ENCODE measurements at places on chromosomes 5 and 9.

- no peak for DNase-seq
These were observed 55.0 kb upstream of the IER5L start for GRCh38 chr9:129232839-129233591.

DNA sequence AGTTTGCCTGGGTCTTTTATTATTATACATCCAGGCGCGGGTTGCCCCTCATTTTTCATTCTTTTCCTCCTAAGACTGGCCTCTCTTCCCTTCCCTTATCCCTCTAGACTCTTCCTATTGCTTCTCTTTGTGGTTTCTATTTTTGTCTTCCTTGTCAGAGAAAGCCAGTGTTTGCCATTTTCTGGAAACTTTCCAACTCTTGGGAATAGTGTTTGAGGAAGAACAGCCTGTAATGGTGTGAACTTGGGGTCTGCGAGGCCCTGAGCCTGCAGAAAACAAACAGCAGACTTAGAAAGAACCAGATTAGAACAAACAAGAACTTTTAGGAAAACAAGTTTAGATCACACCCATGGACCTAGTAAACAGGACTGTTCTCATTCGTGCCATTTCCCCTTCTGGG is 15.5 kb downstream of the PRKACG start:
- no peak for DNase-seq

DNA sequence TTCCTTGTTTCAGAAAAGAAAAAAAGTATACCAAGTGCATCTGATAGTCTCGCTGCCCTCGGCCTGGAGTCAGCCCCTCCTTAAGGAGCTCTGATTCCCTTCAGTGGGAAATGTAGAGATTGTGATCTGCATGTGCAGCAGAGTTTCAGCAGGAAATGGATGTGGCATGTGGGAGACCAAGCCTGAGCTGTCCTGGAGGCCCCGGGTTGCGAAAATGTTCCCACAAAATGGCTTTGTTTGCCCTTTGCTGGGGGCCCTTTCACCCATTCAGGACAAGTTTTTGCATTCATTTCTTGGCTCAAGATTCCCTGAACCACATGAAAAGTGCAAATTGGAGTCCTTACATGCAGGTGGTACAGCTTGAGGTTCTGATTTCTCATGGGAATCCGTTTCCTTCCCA is 230.9 kb downstream of the GADD45G start:
- no peak for DNase-seq

GRCh38 chr5:38831117-38831516 is 14.7 kb upstream of the OSMR start:
- DNase-seq: no peak

DNA sequence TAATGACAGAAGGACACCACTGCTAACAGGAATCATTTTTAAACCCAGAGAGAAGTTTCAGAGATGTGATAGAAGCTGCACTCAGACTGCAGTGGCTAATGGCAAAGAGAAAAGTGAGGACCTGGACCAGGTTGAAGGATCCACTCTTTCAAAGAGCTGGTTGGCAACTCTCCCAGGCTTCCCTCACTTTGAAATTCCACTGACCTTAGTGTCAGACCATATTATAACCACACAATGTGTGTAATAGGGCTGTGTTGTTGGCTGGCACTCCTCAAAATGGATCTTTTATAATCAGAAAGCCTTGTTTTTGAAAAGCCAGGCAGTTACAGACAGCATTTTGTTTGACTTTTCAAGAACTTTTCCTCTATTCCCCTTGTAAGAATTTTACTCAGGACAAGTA is 280.7 kb downstream of the PRELID2 start:
- DNase-seq: no peak

DNA sequence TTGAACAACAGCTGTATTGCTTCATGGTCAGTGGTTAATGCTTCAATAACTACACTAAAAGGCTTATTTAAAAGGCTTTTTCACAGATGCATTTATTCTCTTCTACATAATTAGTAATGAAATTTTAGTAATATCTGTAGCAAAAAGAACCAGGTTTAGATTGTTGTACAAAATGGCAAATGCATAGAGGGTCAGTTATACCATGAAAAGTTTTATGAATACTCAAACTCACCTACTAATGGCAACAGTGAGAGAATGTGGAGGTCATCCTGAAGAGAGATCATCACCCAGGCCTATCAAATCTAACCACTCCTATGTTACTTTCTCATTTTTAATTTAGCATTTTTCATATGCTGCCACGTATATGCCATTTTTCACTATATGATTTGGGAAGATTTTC is 444.3 kb upstream of the CDH9 start:
- DNase-seq: no peak

GRCh38 chr9:121055642-121056143 is 5.6 kb upstream of the C5 start:
- no peak for DNase-seq

GRCh38 chr5:166671811-166672210 is 1619.6 kb upstream of the WWC1 start:
- DNase-seq: no peak

- DNase-seq: no peak
These were observed 848.8 kb downstream of the MAT2B start for GRCh38 chr5:164354139-164354751.

GRCh38 chr5:55568654-55569512 is 34.1 kb upstream of the PLPP1 start:
- DNase-seq: no peak

GRCh38 chr5:25412116-25412661 is 767.4 kb upstream of the CDH10 start:
- DNase-seq: no peak

GRCh38 chr5:94810281-94810680 is 191.8 kb downstream of the SLF1 start:
- no peak for DNase-seq

GRCh38 chr5:79567926-79568549 is 44.2 kb upstream of the TENT2 start:
- no peak for DNase-seq

- DNase-seq: no peak
These were observed 29.6 kb upstream of the NCS1 start for GRCh38 chr9:130142641-130143040.

GRCh38 chr9:12773562-12773961 is 1.3 kb upstream of the LURAP1L start:
- DNase-seq: no peak

DNA sequence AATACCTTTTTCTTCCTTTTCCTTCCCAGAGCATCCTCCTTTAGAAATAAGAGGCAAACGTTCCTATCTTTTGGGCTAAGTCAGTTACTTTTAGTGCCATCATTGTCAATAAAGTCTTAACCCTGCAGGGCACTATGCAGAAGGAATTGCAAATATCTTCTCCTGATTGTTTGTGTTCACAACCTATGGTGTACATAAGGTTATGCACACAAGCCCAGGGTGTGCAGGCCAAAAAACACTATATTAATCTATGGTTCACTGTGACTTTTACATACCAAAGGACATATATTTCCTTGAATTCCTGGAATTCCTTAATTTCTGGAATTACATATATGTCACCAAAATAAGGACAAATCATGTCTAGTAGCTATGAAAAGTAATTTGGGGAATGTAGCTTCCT is 493.5 kb downstream of the MTRR start:
- DNase-seq: no peak

- no peak for DNase-seq
These were observed 7.7 kb downstream of the NOXA1 start for GRCh38 chr9:137430723-137431415.

DNA sequence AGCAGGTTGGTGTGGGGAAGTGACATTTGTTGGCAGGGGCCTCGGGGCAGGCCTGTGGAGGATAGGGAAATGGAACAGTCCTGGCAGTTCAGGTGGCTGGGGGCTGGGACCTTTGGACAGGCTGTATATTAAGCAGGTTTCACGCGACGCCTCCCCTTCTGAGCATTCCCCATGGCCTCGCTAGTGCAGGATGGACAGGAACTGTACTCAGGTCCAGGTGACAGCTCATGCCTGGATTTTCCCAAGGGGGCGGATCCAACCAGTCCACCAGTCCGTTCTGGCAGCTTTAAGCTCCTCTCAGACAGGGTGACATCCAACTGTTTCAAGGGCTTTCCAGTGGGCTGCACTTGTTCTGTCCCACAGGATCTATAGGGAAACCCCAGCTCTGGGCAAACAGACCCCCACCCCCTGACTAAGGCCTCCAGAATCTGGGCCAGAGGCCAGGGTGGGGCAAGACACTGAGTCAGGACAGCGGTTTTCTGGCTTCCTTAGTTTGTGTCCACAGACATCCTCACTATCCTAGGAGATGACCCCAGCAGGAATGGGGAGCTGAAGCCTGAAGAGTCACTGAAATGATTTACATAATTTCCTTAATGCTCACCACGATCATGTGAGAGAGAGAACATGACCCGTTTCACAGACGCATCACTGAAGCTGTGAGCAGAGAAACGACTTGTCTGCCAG is 20.9 kb downstream of the CSF2 start:
- no peak for DNase-seq

DNA sequence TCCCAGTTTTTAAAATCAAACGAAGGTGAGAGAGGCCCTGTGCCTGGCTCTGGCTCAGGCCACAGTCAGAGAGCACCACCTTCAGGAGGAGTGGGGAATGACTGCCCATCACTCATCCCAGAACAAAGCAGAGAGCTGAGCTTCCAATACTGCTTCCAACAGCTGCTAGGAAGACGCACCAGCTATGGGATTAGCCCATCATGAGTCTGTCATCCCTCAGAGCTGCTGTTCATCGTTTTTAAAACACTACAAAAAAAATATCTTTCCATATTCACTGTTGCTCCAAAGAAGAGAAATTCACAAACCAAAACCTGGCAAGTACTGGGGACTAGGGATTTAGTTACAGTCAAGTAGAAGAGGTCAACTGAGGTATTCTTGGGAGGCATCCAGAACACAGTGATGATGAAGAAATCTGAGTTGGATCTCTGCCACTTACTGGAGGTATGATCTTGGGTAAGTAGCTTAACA is 102.4 kb downstream of the CDK5RAP2 start:
- peak; percentile 79 for DNase-seq

GRCh38 chr9:35395076-35395705 is 94.7 kb upstream of the RUSC2 start:
- DNase-seq: peak; percentile 13

- no peak for DNase-seq
These were observed 310.7 kb downstream of the ASTN2 start for GRCh38 chr9:117104206-117104605.

- DNase-seq: no peak
These were observed 88.9 kb upstream of the CXCL14 start for GRCh38 chr5:135667673-135668072.

DNA sequence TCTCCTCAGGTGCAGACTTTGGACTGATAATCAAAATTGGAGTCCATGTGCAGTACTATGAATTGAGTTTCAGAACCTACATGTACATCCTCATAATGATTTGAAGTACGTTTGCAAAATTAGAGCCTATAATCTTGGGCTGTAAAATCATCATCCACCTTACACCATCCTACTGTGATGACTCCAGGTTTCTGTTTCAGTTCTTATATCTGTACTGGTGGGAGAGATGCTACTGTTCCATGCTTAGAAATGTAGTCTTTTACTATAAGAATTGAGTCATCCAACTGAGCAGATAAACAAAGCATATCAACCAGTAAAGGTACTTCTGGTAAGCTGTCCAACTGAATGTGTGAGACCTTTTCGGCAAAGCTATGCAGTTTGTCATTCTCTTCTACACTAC is 586.3 kb upstream of the FAM174A start:
- no peak for DNase-seq

DNA sequence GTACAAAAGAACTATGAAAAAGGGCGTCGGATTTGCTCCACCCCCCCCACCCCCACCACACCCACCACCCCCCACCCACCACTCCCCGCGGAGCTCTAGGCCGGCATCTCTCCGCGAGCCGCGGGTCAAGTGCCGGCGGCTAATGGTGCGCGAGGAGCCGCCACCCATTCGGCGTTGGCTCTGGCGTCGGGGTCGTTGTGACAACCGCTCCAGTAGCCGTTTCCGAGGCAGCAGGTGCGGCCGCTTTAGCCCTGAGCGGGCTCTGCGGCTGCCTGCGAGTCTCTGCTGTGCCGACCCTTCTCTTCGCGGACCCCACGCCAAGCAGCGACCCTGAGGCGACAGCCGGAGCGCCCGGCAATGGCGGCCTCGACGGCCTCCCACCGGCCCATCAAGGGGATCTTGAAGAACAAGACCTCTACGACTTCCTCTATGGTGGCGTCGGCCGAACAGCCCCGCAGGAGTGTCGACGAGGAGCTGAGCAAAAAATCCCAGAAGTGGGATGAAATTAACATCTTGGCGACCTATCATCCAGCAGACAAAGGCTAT is at the start of gene PPP1R2B:
Gene PPP1R2B (plus strand): TSS at position 90 of the 546 bp plus-strand sequence. CDS start 268 bp downstream, at position 358.
- DNase-seq: no peak

- peak; percentile 91 for DNase-seq
These were observed 5.1 kb upstream of the CDX1 start for GRCh38 chr5:150161242-150162141.

- no peak for DNase-seq
These were observed 887.2 kb upstream of the TYRP1 start for GRCh38 chr9:11805969-11806368.

DNA sequence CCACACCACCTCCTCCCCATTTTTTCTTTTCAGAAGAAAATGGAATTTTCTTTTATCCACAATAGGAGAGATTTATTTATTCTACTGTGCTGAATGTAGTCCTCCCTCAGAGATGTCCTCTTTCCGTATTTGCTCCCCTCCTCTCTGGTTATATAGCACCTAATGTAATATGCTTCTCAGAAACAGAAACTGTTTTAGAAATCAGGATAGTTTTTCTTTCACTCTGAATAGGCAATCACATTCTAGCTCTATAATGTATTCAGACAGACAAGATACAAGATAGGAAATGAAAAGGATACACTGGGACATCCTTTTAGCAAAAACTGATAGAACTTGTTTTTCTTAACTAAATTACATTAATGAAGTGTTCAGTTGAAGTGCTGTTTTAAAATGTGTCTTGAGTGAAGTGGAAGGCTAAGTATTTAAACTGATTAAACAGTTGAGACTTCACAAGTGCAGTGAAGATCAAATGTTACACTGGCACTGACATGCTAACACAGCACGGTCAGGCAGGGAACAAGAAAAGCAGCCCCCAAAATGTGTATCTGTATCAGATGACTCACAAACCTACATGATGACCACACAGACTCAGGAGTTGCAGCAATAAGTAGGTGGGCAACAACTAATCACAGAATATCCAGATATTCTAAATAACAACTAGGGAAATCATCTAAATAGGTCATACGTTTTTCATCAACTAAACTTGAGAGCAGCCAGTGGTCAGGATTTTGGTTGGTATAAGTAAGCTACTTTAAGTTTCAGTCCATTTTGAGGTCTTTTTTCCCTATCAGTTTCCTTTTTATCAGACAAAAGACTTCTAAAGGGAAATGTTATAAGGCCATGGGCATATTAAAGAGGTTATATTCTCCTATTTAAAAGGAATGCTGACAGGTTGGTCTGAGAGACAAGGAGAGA is 260.4 kb downstream of the MLLT3 start:
- no peak for DNase-seq

- DNase-seq: no peak
These were observed 7.9 kb upstream of the FOXE1 start for GRCh38 chr9:97845130-97845529.
